ENCODE measurements at places on chromosomes 16 and 17. TPM values are rescaled to one million over a fixed set of nuclear protein-coding genes. Genes with fewer than 3 reads are reported as not detected.
A peak's percentile ranks its signal among the peaks of the same experiment; 100 is the strongest.

Gene SHISA6
- not detected for total RNA-seq

Gene CNTNAP1
- total RNA-seq = 7.4 TPM

Gene CLEC10A
- 5.2 TPM for total RNA-seq

Gene HSF4
- total RNA-seq = 50.6 TPM

DNA sequence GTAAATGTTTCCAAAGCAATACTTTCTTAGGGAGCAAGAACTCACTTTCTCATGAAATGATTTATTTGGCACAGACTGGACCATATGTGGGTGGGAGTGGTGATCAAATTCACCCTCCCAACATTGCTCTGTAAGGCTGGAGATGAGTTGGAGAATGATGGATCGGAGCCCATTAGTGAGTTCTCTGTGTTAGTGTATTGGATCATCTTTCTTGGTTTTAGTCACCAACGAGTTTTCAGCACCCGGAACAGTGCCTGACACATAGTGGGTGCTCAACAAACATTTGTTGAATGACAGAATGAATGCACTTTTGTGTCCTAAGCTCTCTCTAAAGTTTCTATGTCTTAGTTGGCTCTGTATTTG lies 104.5 kb upstream of the FAM20A start:
- no peak for DNase-seq

GRCh38 chr16:9138731-9139501 lies 47.5 kb downstream of the HAPSTR1 start:
- peak; percentile 85 for DNase-seq

DNA sequence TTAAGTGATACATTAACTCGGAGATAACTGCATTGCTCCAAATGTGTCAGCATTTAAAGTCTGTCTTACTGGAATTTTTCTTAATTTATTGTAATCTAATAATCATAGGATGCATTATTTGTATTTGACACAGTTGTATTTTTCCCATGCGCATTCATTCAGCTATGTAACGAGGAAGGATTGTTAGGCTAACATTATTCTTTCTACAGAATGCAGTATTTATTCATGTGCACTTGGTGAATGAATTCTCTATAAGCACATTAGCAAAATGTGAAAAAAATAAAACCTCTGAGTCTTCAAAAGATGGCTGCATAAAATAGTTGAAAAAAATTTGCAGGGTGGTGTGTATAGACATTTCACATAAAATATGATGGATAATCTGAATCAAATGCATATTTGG lies 168.6 kb downstream of the CNTNAP4 start:
- DNase-seq = no peak

DNA sequence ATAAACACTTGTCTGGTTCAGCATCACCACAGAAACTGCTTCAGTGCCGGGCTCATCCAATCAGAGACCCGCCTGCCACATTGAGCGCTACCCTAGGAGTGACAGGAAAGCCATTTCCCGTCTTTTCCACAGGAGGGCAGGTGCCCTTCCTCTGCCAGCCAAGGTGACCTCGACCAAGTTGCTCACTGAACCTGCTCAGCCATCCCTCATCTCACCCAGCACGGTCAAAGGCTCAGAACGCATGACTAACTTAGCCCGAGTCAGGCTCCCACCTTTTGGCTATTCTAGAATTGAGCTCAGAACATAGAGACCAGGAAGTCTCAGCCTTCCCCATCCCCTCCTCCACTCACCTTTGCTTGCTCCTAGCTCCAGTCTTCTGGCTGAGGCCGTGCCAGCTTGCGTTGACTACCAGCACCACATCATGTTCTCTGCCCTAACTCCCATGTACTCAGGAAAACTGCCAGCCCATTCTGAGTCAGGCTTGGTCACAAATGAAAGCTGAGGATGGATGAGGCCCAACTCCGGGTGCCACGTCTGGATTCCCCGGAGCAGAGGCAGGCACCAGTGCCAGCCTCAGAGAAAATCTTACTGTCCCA lies 15.6 kb downstream of the MRPS23 start:
- DNase-seq = no peak

DNA sequence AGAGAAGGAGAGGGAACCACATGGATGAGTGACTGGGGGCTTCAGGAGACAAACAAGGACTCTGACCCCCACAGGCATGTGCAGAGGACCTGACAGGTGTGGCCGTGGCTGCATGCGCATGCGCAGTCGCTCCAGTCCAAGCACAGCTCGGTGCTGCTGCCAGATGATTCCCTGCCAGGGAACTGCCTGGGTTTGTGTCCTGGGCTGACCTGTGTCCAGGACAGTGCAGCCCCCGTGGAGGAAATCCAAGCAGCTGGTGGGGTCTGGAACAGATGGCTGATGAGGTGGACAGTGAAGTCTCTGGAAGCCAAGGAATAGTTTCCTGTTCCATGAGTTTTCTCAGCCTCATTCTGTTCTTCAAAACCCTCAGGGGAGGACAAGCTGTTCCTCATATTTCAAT lies 27.3 kb downstream of the LASP1 start:
- peak; percentile 92 for DNase-seq

DNA sequence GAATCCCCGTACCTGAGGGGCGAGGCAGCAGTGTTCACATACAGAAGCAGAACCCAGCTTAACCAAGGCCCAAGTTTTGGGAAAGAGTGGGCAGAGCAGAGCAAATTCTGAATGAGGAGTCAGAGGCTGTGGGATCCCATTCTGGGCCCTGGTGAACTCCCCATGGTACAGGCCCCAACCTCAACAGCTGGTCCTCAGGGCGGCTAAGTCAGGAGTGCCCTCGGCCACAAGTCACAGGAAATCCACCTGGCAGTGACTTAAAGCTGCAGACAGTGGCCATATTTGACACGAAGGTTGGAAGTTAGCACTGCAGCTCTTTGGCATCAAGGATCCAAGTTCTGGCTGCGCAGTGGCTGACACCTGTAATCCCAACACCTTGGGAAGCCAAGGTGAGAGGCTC lies 237.1 kb downstream of the PARN start:
- DNase-seq = no peak

DNA sequence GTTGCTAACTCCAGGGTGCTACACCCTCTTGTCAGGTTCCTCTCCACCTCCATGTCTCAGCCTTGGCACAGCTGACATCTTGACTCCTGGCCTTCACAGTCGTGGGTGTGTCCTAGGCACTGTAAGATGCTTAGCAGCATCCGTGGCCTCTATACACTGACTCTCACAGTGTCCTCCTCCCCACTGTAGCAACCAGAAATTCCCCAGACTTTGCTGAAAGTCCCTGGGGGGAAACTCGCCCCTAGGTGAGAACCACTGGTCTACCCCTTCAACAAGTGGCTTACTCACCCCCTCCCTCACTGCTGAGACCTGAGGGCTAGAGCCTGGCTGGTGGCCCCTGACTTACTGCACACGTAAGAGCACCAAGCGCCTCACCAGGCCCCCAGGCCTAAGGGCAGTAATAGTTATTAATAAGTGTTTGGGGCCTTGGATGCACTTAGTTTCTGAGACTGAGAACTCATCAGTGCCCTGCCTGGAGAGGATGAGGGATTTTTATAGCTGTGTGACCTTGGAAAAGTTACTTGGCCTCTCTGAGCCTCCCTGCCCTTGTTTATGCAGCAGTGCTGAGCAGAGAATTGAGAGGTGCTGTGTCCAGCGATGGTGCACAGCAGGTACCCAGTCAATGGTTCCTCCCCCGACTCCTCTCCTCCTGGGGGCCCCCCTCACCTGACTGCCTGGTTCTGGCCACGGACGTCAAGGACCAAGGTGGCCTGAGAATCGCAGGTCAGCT lies 67.1 kb downstream of the RMI2 start:
- DNase-seq = no peak

- DNase-seq = no peak
Measured at GRCh38 chr16:78199325-78200022, 100.0 kb downstream of the WWOX start.

DNA sequence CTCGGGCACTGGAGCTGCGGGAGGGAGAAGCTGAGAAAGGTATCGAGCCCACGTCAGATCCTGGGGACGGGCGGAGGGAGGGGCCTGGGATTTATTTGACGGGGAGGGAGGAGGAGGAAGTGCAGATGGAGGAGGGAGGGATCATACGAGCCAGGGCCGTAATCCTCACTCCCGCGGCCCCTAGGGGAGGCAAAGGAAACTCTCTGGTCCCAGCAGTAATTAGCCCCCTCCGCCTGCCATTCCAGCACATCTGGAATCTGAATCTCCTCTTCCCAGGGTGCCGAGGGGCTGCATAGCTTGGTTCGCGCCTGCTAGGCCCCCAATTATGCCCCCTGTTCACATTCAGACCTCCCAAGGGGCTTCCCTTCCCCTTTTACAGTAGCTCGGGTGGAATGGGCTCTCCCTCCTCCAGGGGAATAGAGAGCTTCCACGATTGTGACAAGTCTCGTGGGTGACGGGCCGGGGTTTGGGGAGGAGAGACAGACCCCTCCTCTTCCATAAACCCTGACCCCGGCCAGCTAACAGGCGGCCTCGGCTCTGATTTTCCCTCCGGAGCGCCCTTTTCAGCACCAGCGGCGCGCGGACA lies at the start of gene SEZ6L2:
Gene SEZ6L2, minus strand, starts transcription at position 35 of the 586 bp plus-strand sequence. CDS start 531 bp downstream, outside the sequence.
- DNase-seq = peak; percentile 75

- DNase-seq = peak; percentile 68
Measured at GRCh38 chr17:44844390-44844830, 3.3 kb upstream of the HIGD1B start.

- no peak for DNase-seq
Measured at GRCh38 chr17:71966055-71966454, 154.8 kb upstream of the SOX9 start.

- DNase-seq = peak; percentile 54
Measured at GRCh38 chr16:4142268-4142667, 26.0 kb upstream of the ADCY9 start.

DNA sequence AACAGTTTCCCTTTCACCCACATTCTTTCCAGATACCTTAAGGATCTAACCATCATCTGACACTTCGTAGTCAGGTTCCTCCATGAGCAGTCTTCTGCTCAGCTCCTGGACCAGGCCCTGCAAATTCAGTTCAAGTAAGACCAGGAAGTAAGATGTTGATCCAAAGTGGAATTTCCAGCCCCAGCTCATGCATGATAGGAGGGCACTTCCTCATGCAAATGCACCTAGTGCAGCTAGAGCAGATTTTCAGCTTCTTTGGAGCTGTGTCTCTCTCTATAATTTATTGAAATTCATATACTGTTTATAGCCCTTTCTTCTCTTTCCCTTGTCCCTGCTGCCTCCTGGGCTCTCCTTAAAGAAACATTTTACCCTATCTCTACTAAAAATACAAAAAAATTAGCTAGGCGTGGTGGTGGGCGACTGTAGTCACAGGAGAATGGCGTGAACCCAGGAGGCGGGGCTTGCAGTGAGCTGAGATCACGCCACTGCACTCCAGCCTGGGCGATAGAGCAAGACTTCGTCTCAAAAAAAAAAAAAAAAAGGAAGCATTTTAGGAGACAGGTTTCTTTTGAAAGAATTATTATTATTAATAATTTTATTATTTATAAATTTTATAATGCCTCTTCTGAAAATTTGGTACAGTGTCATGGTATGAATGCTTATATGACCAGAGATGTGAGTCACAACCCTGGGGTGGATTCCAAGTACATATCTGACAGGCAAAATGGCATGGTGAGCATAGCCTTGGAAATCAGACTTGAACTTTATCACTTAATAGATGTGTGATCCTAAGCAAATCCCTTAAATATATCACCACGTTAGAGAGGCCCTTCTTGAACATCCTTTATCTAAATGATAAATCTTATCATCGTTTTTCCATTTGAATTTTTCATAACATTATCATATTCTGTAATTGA lies 94.3 kb downstream of the SSH2 start:
- no peak for DNase-seq

- DNase-seq = no peak
Measured at GRCh38 chr17:32819035-32819434, 57.9 kb downstream of the MYO1D start.

DNA sequence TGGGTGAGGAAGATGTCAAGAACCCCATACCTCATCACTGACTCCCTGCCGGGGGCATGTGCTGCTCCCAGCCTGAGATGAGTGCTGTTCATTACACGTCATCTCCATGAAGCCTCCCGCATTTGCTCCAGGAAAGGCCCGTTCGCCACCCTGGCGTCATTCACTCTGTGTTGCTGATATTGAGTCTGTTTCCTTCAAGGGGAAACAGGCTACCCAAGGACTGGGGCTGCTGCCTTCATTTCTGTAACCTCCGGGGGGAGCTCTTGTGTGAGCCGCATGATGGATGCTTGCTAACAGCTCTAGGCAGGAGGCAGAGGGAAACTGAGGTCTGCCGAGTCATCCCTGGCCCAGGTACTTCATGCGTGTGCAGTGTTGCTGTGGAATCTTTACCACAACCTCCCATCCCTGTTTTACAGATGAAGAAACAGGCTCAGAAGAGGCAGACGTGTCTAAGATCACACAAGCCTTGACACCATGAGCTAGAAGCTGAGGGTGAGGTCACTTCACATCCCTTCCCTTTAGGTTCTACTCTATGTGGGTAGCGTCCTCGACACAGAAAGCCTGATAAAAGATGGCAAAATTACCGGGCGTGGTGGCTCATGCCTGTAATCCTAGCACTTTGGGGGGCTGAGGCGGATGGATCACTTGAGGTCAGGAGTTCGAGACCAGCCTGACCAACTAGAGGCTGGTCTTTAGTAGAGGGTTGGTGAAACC lies 3.5 kb upstream of the ARMC5 start:
- peak; percentile 56 for DNase-seq

DNA sequence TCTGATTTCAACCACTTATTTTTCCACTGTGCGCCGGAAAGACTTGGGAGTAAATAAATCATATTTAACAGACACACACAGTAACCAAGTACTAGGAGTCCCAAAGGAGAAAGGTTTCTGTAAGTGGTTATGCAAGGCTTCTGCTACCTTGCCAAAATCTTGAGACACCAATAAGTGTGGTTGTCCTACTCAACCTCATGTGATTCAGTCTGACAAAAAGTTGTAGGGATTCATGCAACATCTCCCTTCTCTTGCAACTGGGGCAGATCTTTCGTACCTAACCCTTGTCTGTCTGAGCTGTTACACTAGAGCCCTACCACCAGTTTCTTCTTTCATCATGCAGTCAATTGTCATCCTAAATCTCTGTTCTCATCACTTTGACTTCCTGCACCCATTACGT lies 69.9 kb upstream of the NUDT7 start:
- no peak for DNase-seq

DNA sequence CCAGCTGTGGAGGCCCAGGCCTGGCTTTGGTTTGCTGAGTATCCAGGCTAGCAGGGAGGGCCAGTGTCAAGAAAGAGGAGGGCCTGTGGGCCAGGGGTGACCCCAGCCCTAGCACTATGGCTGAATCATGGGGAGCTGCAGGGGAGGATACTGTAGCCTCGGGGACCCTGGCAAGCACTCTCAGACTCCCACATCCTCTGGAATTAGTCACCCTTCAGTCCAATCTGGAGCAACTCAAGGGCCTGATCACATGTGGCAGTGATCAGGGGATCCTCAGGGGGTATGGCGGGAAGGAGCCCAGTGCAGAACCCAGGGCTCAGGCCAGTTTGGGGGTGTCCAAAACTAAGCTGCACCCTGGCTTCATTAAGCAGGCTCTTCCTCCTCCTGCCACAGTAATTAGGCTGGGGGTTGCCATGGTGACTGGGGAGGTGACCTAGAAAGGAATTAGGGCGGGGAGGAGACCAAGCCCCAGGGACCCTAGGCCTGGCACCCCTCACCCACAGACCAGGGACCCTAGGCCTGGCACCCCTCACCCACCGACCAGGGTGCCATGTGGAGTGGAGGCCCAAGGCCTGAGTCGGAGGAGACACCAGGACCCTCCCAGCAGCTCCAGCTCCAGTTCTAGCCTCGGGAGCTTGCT lies 5.8 kb downstream of the NLGN2 start:
- DNase-seq = no peak

All from right cardiac atrium (tissue), 5 donors.